T-helper 1 cell treated with Interleukin-12 subunit alpha and Interleukin-12 subunit beta and Interleukin-4 antibody, amounts not matched to agents 30 ng/mL and 1 ng/mL, for 36 hours (primary cell): ENCODE measurements at places on chromosomes 12 and 14. TPM values are rescaled to one million over a fixed set of nuclear protein-coding genes. Genes with fewer than 3 reads are reported as not detected.

SERPINA12 gene
- total RNA-seq: not detected in 2 replicates

LMNTD1 gene
- not detected in 2 replicates for total RNA-seq

FGD4 gene
- 0.20 and 0.39 TPM in 2 replicates for total RNA-seq

AKAP6 gene
- 0.15 and 0.22 TPM in 2 replicates for total RNA-seq

TAS2R42 gene
- total RNA-seq: not detected in 2 replicates

IL31 gene
- total RNA-seq: 0.24 TPM in 1 of 2 replicates, not detected in the other

SLC7A8 gene
- 0.25 TPM in 1 of 2 replicates, not detected in the other for total RNA-seq

TAS2R10 gene
- total RNA-seq: 0.34 and 0.39 TPM in 2 replicates

RDH16 gene
- 0.41 and 0.47 TPM in 2 replicates for total RNA-seq

C12orf60 gene
- total RNA-seq: 1.2 and 1.8 TPM in 2 replicates

TAS2R8 gene
- not detected in 2 replicates for total RNA-seq

PZP gene
- total RNA-seq: not detected in 2 replicates
